Stomach (tissue), 19 donors: ENCODE measurements at places on chromosomes 4 and X. TPM values are rescaled to one million over a fixed set of nuclear protein-coding genes. Genes with fewer than 3 reads are reported as not detected.

The TCEAL6 gene
- not detected for total RNA-seq

The TMEM31 gene
- total RNA-seq: not detected

The DAPP1 gene
- 13.4 TPM for total RNA-seq

The TMEM150C gene
- not detected for total RNA-seq

The ZNF827 gene
- 14.8 TPM for total RNA-seq

The ATP10D gene
- total RNA-seq: 42.2 TPM

The OTUD6A gene
- total RNA-seq: not detected

The NAA11 gene
- total RNA-seq: not detected

GRCh38 chrX:45401923-45402322 is 201.2 kb upstream of the DIPK2B start:
- no peaks in the 10 kb centered on the region for H3K4me1 ChIP-seq
- DNase-seq: no peak
- H3K27me3 ChIP-seq: no peaks in the 10 kb centered on the region
- no peak overlapping the region for H3K27ac ChIP-seq
- H3K36me3 ChIP-seq: no peaks in the 10 kb centered on the region

GRCh38 chrX:470686-471085 is 84.0 kb upstream of the PPP2R3B start:
- no peaks in the 10 kb centered on the region for H3K36me3 ChIP-seq
- no peak overlapping the region for H3K27ac ChIP-seq
- H3K4me3 ChIP-seq: no peak overlapping the region
- no peaks in the 10 kb centered on the region for H3K4me1 ChIP-seq
- no peaks in the 10 kb centered on the region for H3K27me3 ChIP-seq

DNA sequence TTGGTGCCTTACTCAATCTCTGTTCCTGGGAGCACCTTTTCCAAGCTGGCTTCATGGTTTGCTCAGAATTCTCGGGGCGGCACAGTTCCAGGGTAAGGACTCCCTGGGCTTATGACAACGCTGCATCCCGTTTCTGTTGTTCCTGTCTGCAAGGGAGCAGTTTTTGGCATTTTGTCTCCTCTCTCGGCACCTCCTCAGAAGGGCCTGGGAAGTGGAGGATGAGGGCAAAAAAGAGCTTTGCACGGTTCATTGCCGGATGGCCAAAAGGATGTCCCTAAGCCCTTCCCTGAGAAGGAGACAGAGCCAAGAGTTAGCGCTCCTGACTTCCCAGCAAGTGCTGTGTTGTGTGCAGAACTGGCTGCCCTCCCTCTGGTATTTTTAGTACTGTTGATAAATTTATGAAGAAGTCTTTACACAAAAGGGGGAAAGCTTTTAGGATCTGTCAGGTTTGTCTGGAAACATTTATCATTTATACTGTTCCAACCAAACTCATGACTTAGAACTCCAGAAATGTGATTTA is 13.4 kb downstream of the SRD5A3 start:
- peaks cover 31% of the 10 kb centered on the region for H3K4me1 ChIP-seq
- H3K36me3 ChIP-seq: peaks cover 7% of the 10 kb centered on the region
- peak overlapping the region; percentile 71 for H3K27ac ChIP-seq
- H3K4me3 ChIP-seq: no peak overlapping the region
- H3K27me3 ChIP-seq: no peaks in the 10 kb centered on the region

GRCh38 chr4:142316913-142317312 is 529.2 kb downstream of the INPP4B start:
- H3K27me3 ChIP-seq: no peaks in the 10 kb centered on the region
- no peaks in the 10 kb centered on the region for H3K36me3 ChIP-seq
- peaks cover 12% of the 10 kb centered on the region for H3K4me1 ChIP-seq

DNA sequence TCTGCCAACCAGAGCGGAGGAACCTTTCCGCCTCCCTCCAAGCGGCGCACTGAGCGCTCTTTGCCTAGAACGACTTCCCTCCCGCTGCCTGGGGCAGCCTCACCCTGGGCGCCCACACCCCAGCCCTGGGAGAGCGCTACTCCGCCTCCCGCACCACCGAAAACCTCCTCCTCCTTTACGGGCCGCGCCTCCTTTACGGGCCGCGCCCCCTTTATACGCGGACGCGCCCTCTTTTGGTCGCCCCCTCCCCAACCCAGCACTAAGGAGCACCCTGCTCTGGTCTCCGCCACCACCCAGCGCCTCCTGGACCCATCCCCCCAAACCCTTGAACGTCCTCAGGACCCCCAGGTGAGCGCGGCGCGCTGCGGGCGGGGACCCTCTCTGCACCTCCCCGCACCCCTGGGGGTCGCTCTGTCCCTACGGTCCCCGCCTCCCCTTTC is 586 bp upstream of the NSG1 start:
- no peaks in the 10 kb centered on the region for H3K36me3 ChIP-seq
- H3K4me1 ChIP-seq: peaks cover 31% of the 10 kb centered on the region
- DNase-seq: peak; percentile 72
- H3K27me3 ChIP-seq: peaks cover 92% of the 10 kb centered on the region

GRCh38 chrX:42673301-42673810 is 104.6 kb downstream of the PPP1R2C start:
- no peak overlapping the region for H3K27ac ChIP-seq
- no peak overlapping the region for H3K4me3 ChIP-seq

DNA sequence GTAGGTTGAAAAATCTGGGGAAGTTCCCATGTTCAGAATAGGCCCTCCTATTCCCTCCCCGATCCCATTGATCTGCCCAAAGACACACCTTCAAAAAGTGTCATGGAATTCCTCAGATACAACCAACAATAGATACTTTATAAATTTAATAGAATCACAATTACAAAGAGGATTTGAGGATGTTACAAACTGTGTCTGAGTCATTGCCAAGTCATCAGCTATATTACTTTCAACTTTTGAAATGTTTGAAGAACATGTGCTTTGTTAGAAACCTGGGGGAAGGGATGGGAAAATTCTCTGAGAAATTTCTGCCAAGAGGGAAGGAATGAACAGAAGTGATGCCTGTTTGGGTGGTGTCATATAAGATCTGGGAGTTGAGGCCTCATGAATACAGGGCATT is 46.7 kb downstream of the KCNIP4 start:
- no peak for DNase-seq
- H3K4me1 ChIP-seq: no peaks in the 10 kb centered on the region
- no peaks in the 10 kb centered on the region for H3K36me3 ChIP-seq
- no peaks in the 10 kb centered on the region for H3K27me3 ChIP-seq
- no peak overlapping the region for H3K4me3 ChIP-seq

- peaks cover 21% of the 10 kb centered on the region for H3K27me3 ChIP-seq
- H3K4me3 ChIP-seq: no peak overlapping the region
- no peak overlapping the region for H3K27ac ChIP-seq
- H3K36me3 ChIP-seq: no peaks in the 10 kb centered on the region
- peaks cover 3% of the 10 kb centered on the region for H3K4me1 ChIP-seq
Observed at GRCh38 chr4:110520886-110521285, 44.9 kb downstream of the ENPEP start.

DNA sequence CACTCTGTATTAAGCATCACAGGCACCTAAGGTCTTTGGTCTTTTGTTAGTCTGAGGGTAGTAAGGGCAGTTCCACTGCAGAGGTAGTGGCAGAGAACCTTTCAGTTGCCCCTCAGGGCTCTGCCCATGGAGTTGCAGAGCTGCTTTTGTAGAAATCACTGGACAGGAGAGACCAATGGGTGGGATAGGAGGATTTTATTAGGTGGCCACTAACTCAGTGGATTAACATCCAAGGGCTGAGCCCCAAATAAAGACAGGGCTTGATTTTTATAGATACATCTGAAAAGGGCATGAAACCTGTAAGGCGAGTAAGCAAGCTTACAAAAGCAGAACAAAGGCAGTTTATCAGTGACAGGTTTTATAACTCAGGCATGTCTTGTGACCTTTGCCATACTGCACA is 1035.4 kb downstream of the SH3BGRL start:
- H3K4me1 ChIP-seq: no peaks in the 10 kb centered on the region
- no peaks in the 10 kb centered on the region for H3K36me3 ChIP-seq
- no peak for DNase-seq
- no peaks in the 10 kb centered on the region for H3K27me3 ChIP-seq

GRCh38 chr4:81030061-81030980 is at the start of gene BMP3:
BMP3 (plus strand) TSS chr4:81030708; CDS start chr4:81031285, 577 bp downstream.
- DNase-seq: no peak
- H3K4me1 ChIP-seq: peaks cover 5% of the 10 kb centered on the region
- peak within 1 kb of the TSS; percentile 47 for H3K27ac ChIP-seq
- H3K27me3 ChIP-seq: peaks cover 59% of the 10 kb centered on the region
- H3K4me3 ChIP-seq: peak within 1 kb of the TSS; percentile 46

DNA sequence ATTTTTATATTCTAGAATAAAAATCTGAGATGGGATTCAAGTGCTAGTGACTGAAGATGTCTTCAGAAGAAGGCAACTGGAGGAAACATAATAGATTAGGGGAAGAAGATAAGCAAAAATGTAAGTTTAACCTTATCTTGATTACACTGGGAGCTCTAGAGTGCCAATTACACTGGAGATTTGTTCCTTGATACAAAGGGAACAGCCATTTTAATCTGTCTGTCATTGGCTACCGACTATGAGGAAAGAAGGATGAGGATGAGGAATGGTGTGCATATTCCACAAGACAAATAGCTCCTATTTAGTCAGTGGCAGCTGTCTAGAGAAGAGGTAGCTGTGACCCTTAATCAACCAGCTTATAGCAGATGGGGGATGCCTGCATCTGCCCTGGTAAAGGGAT is 1034.5 kb upstream of the IGFBP7 start:
- DNase-seq: no peak
- H3K27ac ChIP-seq: no peak overlapping the region
- no peaks in the 10 kb centered on the region for H3K4me1 ChIP-seq

- no peak for DNase-seq
- H3K27me3 ChIP-seq: no peaks in the 10 kb centered on the region
- H3K4me3 ChIP-seq: no peak overlapping the region
- no peak overlapping the region for H3K27ac ChIP-seq
Observed at GRCh38 chr4:138774940-138775339, 240.6 kb upstream of the NOCT start.

GRCh38 chr4:29336861-29337260 is 1383.3 kb upstream of the PCDH7 start:
- no peaks in the 10 kb centered on the region for H3K36me3 ChIP-seq
- no peak overlapping the region for H3K4me3 ChIP-seq
- no peak for DNase-seq

- H3K27me3 ChIP-seq: peaks cover 5% of the 10 kb centered on the region
- DNase-seq: peak; percentile 69
- peak overlapping the region; percentile 37 for H3K4me3 ChIP-seq
Observed at GRCh38 chrX:154136627-154137161, 7.3 kb upstream of the OPN1LW start.

- no peak overlapping the region for H3K27ac ChIP-seq
- H3K36me3 ChIP-seq: no peaks in the 10 kb centered on the region
- H3K4me3 ChIP-seq: no peak overlapping the region
- no peak for DNase-seq
- H3K4me1 ChIP-seq: no peaks in the 10 kb centered on the region
Observed at GRCh38 chr4:170005472-170005871, 20.7 kb downstream of the MFAP3L start.

GRCh38 chr4:127084666-127085065 is 548.1 kb upstream of the INTU start:
- no peak for DNase-seq
- no peak overlapping the region for H3K4me3 ChIP-seq
- no peaks in the 10 kb centered on the region for H3K36me3 ChIP-seq
- H3K4me1 ChIP-seq: no peaks in the 10 kb centered on the region
- H3K27me3 ChIP-seq: no peaks in the 10 kb centered on the region
